ENCODE measurements at places on chromosomes 2 and 18.
A peak's percentile ranks its signal among the peaks of the same experiment; 100 is the strongest.

- no peak for DNase-seq
Observed at GRCh38 chr2:199339891-199340605, 117.7 kb downstream of the SATB2 start.

- DNase-seq = peak; percentile 71
Observed at GRCh38 chr2:41926614-41927580, 120.9 kb upstream of the PKDCC start.

DNA sequence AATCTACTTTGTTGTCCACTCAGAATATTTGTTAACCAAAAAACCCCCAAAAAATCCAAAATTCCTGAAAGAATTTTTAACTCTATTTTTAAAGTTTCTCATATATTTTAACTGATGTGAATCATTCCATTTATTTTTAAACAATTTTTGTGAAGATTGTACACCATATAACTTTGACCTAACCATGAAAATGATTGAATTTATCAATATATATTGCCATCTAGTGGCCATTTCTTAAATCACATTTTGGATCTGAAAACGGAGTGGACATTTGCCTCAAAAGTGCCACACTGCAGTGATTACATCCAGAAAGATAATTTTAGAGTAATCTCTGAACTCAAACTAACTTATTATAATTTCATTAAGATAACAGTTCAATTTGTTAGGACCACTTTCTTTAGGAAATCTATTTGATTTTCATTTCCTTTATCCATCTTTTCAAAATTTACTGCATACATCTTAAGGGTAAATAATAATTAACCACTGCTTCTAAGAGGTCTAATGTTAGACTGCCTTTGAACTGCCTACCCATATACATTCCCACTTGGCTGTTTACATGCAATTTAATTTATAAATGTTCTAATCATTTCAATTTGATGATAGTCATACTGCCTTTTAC is 71.1 kb downstream of the DSC3 start:
- DNase-seq = no peak

- no peak for DNase-seq
Observed at GRCh38 chr2:133054297-133054696, 384.3 kb upstream of the LYPD1 start.

GRCh38 chr18:26993568-26993967 is 128.1 kb upstream of the AQP4 start:
- no peak for DNase-seq

Measured in coronary artery (tissue), 2 donors.